ENCODE measurements at places on chromosomes 4 and X.

- DNase-seq, result no peak
These were observed 3.9 kb downstream of the HMX1 start for GRCh38 chr4:8867624-8868320.

DNA sequence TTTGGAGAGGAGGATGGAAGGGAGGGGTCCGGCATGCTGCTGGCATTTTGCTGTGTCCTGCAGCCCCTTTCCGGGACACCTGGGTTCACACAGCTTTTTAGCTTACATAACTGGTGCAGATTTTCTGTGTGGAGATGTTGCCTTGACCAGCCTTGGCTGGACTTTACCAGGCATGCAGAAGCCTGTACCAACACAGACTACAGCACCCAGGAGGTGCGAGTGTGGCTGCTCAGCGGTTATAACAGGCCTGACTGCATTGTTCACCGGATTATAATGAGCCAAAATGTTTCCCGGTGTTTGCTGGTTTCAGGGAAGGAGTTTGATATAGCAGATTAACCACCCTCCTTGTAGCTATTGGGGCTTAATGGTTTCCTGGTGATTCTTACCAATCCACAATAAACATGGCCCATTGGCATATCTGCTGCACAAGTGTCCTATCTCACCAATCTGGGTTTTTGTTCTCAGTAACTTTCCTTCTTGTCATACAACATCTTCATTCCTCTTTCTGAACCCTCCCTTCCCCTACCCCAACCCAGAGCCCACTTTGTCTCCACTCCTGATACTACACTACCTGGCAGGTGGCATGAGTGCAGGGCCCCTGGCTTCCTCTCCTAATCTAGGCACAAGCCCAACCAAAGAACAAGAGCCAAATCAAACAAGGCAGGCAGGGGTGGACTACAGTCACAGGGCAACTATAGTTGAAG is 3.9 kb downstream of the RPL10 start:
- DNase-seq, result no peak

- no peak for DNase-seq
These were observed 106.9 kb downstream of the FAM53A start for GRCh38 chr4:1576961-1577821.

GRCh38 chrX:16853537-16853936 is 16.6 kb downstream of the RBBP7 start:
- DNase-seq, result no peak

DNA sequence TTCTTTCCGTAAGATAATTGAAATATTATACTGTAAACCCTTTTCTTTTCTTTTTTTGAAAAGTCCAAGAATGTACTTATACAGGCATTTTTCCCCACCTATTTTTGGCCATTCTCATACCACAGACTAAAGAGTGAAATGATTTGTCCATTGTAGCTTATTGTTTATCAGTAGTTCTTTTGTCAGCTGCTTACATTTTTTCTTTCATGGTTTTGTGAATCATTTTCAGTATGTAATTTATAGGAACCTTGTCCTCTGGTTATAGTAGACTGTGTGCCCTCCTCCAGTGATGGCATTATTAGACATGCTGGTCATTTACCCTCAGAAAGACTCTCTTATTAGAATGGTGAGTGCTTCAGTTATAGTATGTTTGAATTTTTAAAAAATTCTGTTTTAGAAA is 56.7 kb downstream of the CCKAR start:
- no peak for DNase-seq

DNA sequence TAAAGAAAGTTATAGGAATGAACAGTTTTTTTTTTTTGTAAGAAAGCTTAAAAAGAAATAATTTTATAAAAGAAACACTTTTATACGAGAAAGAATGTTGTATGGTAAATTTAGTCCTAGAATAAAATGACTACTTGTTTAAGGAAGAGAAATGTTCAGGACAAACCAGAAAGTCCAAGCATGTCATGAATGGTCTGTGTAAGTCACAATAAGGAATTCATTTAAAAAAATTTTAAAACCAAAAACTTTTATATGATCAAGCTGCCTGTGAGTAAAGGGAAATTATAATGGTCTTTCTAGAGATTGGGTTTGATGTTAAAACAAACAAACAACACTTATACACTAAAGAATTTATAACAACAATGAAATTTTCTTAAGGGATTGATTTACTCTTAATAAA is 858.9 kb upstream of the PCDH7 start:
- DNase-seq, result no peak

DNA sequence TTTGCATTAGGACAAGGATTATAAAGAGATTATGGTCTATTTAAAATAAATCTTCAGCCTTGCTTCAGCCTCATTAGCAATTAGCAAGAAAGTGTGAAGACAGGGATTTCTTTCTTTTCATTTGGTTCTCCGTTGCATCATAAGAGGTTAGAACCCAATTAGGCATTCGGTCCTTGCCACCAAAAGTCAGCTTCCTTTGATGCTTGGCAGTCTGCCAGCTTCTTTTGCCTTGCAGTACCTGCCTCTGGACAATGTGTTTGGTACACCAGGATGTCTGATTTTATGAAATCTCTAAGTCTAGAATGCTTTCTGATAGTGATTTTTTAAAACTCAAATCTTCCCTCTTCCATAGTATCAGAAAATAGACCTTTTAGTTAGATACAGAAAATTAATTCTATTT is 12.4 kb downstream of the SMIM20 start:
- DNase-seq, result no peak

- DNase-seq, result no peak
These were observed 38.4 kb downstream of the NOP14 start for GRCh38 chr4:2924765-2925301.

GRCh38 chr4:173860094-173860493 is 330.1 kb upstream of the HAND2 start:
- no peak for DNase-seq

GRCh38 chrX:26146024-26146423 is 7.9 kb downstream of the MAGEB18 start:
- DNase-seq, result peak; percentile 1

DNA sequence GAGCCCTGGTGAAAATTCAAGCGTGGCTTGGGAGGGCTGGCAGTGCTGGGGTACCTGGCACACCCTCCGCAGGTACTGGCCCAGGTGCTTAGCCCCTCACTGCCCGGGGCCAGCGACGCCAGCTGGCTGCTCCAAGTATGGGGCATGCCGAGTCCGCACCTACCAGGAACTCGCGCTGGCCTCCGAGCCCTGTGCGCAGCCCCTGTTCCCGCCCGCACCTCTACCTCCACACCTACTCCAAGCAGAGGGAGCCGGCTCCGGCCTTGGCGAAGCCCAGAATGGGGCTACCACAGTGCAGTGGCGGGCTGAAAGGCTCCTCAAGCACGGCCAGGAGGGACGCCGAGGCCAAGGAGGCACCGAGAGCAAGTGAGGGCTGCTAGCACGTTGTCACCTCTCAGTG is 14.9 kb upstream of the DHX15 start:
- DNase-seq, result no peak

DNA sequence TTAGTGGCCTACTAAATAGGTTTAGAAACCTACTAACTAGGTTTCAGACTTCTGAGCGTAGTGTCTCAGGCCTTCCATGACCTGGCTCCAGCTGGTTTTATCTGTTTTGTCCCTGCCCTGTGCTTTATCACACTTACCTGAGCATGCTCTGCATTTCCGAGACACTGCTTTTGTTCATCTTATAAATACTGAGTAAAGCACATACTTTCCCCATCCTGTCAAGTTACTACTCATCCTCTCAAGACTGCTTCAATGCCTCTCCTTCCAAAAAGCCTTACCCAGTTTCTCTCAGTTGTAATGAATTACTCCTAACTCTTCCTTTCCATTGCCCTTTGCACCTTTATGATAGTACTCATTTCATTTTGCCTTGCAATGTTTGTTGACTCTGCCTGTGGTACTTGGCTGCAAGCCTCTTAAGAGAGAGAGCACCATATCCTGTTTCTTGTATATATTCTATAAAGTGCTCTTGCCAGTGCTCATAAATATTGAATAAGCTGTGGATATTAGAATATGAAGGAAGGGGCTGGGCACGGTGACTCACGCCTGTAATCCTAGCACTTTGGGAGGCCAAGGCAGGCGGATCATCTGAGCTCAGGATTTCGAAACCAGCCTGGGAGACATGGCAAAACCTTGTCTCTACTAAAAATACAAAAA is 34.4 kb downstream of the SLAIN2 start:
- DNase-seq, result peak; percentile 35

Data from pulmonary artery endothelial cell (primary cell).